ENCODE measurements at places on chromosomes 16 and 17.
A peak's percentile ranks its signal among the peaks of the same experiment; 100 is the strongest.

- H3K4me1 ChIP-seq, result no peaks in the 10 kb centered on the region
- H3K27ac ChIP-seq, result no peak overlapping the region
- DNase-seq, result no peak
- no peak overlapping the region for H3K4me3 ChIP-seq
- H3K36me3 ChIP-seq, result no peaks in the 10 kb centered on the region
These were observed 38.9 kb upstream of the C1QL1 start for GRCh38 chr17:45006927-45007461.

DNA sequence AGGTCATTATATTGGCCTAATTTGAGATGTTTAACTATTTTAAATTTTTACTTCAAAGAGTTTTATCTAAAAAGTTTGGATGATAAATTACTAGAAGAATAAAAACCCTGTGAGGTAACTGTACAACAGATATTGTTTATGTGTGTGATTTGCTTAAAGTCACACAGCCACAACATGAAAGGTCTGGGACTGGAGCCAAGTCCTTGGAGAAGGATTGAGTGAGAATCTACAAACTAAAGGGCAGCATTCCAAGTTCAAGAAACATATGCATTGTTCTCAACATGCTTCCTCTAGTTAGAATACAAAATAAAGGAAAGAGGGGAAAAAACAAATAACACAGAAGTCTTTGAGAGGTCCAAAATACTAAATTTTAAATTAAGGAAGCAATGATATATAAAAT lies 131.5 kb upstream of the MON1B start:
- no peak for DNase-seq
- H3K4me1 ChIP-seq, result peaks cover 24% of the 10 kb centered on the region
- no peak overlapping the region for H3K27ac ChIP-seq
- no peak overlapping the region for H3K4me3 ChIP-seq
- H3K27me3 ChIP-seq, result no peaks in the 10 kb centered on the region
- H3K36me3 ChIP-seq, result no peaks in the 10 kb centered on the region

- no peaks in the 10 kb centered on the region for H3K4me1 ChIP-seq
- H3K4me3 ChIP-seq, result no peak overlapping the region
- H3K27me3 ChIP-seq, result peaks cover 36% of the 10 kb centered on the region
- no peak overlapping the region for H3K27ac ChIP-seq
- no peaks in the 10 kb centered on the region for H3K36me3 ChIP-seq
- DNase-seq, result no peak
These were observed 39.3 kb upstream of the IRX6 start for GRCh38 chr16:55284718-55285099.

DNA sequence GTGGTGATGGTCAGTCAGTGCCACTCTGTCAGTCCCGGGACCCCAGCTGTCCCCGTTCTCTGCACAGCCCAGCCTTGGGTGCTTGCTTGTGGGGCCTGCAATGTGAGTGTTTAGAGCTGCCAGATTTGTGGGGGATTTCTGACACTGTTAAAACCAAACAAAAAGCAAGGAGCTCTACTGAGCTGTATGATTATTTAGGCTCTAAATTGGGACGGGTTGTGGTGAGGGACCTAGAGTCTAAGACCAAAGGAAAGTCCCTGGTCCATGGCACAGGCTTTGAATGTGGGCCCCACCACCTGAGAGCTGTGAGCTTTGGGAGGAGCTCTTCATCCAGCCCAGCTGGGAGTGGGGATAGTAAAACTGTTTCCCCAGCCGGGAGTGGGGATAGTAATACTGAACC lies 63.3 kb downstream of the KSR1 start:
- H3K27ac ChIP-seq, result no peak overlapping the region
- no peaks in the 10 kb centered on the region for H3K36me3 ChIP-seq
- DNase-seq, result no peak
- H3K4me3 ChIP-seq, result no peak overlapping the region
- peaks cover 32% of the 10 kb centered on the region for H3K4me1 ChIP-seq

DNA sequence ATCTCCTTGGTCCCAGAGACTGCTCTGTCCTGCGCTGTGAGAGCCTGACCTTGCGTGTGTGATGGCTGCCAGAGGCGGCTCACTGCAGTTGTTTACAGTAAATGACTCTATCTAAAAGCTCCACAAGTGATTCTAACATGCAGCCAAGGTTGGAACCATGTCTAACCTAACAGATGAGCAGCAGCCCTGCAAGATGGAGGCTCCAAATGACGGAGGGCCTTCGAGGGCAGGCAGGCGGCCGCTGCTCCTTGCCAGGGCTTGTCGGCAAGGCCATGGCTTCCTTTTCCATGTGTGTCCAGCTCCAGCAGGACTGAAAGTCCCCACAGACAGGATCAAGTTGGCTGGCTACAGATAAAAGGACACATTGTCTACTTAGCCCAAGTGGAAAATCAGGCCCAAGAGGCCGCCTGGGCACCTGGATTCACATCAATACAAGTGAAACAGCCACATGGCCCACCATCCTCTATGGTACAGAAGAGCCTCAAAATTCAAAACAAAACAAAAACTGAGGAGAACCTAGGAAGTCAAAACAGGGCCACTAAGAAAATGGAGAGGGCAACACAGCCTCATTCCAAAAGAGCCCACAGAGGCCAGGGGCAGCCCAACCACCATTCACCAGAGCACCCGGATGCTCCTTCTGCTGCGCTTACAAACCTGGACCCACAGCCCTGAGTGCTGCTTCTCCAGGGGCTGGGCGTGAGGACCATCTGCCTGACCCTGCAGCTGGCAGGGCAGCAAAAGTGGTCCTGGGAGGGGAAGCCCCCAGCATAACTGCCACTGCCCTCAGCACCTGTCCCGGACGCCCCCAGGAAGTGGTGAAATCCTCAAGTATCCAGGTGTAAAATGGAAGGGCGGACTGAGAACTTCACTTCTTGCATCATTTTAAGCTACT lies 65.0 kb downstream of the AMFR start:
- H3K27me3 ChIP-seq, result no peaks in the 10 kb centered on the region
- peaks cover 46% of the 10 kb centered on the region for H3K36me3 ChIP-seq
- no peak for DNase-seq
- no peak overlapping the region for H3K4me3 ChIP-seq

DNA sequence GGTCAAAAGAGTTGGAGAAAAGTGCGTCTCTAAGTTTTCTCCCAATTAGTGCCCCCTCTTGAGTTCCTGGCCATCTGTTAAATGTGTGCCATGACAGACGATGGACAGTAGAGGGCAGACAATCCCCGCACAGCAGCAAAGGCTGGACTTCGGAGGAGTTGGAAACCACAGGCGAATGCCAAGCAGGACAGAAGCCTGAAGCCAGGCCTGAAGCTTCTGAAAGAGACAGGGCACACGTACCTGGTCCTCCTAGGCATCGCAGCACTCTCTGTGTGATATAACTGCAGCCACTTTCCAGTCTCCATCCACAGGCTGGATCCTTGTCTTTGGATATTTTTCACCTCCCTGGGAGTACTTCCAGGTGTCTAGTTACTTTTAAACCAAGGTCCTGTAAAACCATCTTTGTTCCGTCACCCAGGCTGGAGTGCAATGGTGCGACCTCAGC lies 14.5 kb downstream of the C17orf100 start:
- peaks cover 52% of the 10 kb centered on the region for H3K27me3 ChIP-seq
- H3K27ac ChIP-seq, result no peak overlapping the region
- no peaks in the 10 kb centered on the region for H3K36me3 ChIP-seq
- DNase-seq, result peak; percentile 60
- no peak overlapping the region for H3K4me3 ChIP-seq

- peak overlapping the region; percentile 48 for H3K27ac ChIP-seq
- H3K4me3 ChIP-seq, result no peak overlapping the region
- H3K36me3 ChIP-seq, result no peaks in the 10 kb centered on the region
- H3K4me1 ChIP-seq, result peaks cover 14% of the 10 kb centered on the region
- DNase-seq, result no peak
These were observed 157.6 kb downstream of the XYLT1 start for GRCh38 chr16:17313085-17313611.
